ENCODE measurements at places on chromosomes 13 and 19. TPM values are rescaled to one million over a fixed set of nuclear protein-coding genes. Genes with fewer than 3 reads are reported as not detected.

DNA sequence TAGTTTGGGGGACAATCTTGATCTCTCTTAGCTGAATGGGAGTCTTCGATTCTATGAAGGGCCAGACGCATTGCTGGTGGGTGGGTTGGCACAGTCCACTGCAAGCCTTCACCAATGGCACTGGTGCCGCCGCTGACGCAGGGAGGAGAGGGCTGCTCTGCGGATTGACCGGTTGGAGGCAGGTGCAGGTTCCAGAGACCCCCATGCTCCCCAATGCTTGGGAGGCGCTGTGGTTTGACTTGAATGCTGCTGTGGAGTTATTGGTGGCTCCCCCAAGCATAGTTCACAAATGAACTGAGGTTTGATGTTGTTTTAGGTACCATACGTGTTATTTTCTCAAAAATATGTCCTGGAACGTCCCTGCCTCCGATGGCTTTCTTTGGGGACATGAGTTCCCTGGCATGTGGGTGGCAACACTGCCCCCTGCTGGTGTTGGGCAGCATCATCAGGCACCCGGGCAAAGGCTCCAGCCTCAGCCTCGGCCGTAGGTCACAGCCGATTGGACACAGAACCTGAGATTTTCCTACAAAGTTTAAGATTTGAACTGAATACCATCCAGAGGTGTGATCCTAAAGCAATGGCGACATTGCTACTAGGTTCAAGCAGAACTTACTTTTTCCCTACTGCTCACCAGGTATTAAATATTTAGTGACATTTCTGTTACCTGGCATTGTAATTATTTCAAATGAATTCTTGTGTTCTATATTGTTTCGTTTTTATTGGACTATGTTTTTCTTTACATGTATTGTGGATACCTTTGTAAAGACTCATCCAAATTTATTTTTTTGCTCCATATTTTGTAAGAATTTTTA is 95.5 kb downstream of the ANKRD10 start:
- H3K27ac ChIP-seq, result no peak overlapping the region
- peaks cover 6% of the 10 kb centered on the region for H3K4me1 ChIP-seq
- no peaks in the 10 kb centered on the region for H3K27me3 ChIP-seq
- no peak overlapping the region for H3K4me3 ChIP-seq

DNA sequence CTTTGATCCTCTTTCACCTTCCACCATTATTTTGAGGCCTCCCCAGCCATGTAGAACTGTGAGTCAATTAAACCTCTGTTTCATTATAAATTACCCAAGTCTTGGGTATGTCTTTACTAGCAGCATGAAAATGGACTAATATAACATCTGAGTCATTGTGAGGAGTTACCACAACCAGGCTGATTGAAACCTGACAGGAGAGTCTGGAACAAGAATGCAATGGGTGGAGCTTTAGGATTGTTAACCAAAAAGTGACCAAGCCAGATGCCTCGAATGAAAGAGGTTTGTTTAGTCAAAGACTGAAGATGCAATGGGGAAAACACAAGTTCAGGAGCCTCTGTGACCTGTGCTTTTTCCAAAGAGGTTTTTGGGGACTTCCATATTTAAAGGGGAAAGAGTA is 659.0 kb downstream of the SLITRK6 start:
- no peak for DNase-seq
- H3K4me1 ChIP-seq, result no peaks in the 10 kb centered on the region
- H3K4me3 ChIP-seq, result no peak overlapping the region
- H3K36me3 ChIP-seq, result no peaks in the 10 kb centered on the region

The GGACT gene
- 2.5 TPM for total RNA-seq

The FFAR3 gene
- total RNA-seq, result 1.7 TPM

The LHFPL6 gene
- total RNA-seq, result 49.0 TPM

Data from spleen (tissue), 13 donors.